Esophagus muscularis mucosa (tissue), 4 donors: ENCODE measurements at places on chromosomes 7 and 10. TPM values are rescaled to one million over a fixed set of nuclear protein-coding genes. Genes with fewer than 3 reads are reported as not detected.

DNA sequence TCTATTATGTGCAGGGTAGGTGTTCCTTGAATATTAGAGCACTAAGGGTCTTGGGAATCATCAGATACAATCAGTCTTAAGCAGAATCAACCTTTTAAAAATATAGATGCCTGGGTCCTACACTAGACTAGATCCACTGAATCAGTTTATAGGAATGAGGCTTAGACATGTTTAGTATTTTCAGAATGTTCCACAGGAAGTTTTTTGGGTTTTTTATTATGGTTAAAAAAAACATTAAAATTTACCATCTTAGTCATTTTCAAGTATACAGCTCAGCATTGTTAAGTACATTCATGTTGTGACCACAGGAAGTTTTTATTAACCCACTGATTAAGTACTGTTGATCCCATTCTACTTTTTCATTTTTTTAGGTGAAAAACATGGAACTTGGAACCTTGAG, 135.7 kb downstream of the LCOR start:
- no peak for DNase-seq

The CUZD1 gene
- 0.45 TPM for total RNA-seq

The GIMAP5 gene
- 26.9 TPM for total RNA-seq

The SPDYE2 gene
- total RNA-seq: not detected

The ZNF117 gene
- total RNA-seq: 8.7 TPM

The ARPC1A gene
- total RNA-seq: 101 TPM

The ZSWIM8 gene
- 66.4 TPM for total RNA-seq

- no peak for DNase-seq
These were observed 53.3 kb upstream of the CTBP2 start for GRCh38 chr10:125213541-125214282.

The MRLN gene
- not detected for total RNA-seq

GRCh38 chr7:55733241-55734140, 129.1 kb downstream of the SEPTIN14 start:
- DNase-seq: no peak

DNA sequence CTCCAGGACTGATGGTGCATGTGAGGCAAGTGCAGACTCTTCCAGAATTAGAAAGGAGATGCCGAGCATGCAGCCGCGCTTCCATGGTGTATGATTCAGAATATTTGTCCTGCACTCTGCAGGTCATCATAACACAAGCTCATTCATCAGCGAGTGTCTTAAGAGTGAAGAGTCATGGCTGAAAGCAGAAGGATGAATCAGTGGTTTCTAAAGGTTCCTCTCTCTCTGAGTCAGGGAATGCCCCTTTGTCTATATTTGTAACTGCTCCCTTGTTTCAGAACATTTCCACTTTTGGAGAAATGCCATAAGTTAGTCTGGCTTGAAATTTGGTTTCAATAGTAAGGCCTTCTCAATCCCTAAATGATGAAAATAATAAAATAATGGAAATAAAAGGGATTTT, 52.3 kb downstream of the HECW1 start:
- DNase-seq: peak; percentile 82

DNA sequence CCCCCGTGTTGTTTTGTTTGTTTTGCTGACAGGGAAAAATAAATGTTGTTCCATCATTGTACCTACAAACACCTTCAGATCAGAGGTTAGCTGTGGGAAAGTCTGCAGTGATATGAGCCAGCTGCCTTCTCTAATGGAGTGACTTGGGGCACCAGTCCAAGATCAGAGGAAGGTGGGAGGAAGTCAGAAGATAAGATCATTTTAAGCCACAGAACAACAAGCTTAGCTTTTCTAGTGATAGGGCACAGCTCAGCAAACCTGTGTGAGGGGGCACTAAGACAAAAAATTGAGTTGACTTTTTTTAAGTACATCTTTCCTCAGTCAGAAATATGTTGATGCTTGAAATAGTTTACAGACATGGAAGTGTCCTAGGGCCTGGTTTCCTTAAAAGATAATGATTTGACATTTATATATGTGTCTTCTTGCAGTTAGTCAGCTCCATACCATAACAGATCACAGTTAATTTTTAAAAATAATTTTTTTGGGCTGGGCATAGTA, 240.3 kb upstream of the KAT6B start:
- no peak for DNase-seq
